ENCODE measurements at places on chromosomes 16 and 17. TPM values are rescaled to one million over a fixed set of nuclear protein-coding genes. Genes with fewer than 3 reads are reported as not detected.

The ZNF276 gene
- 42.9 TPM for total RNA-seq

The SSTR5 gene
- not detected for total RNA-seq

The PRKCB gene
- 5.3 TPM for total RNA-seq

The CNTD1 gene
- not detected for total RNA-seq

The KRT14 gene
- 3.0 TPM for total RNA-seq

The KCNJ2 gene
- total RNA-seq: 5.4 TPM

The NPIPA5 gene
- total RNA-seq: 12.1 TPM

The PARD6A gene
- total RNA-seq: 5.6 TPM

The CHMP1A gene
- 78.1 TPM for total RNA-seq

DNA sequence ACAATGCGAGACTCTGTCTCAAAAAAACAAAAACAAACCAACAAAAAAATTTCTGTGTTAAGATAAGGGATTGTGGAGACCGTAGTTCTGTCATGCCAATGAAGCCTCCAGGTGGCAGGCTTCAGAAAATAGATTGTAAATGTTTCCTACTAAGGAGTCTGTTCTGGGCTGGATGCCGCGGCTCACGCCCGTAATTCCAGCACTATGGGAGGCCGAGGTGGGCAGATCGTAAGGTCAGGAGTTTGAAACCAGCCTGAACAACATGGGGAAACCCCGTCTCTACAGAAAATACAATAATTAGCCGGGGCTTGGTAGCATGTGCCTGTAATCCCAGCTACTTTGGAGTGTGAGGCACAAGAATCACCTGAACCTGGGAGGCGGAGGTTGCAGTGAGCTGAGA is 4.4 kb upstream of the SNX29 start:
- DNase-seq: no peak

DNA sequence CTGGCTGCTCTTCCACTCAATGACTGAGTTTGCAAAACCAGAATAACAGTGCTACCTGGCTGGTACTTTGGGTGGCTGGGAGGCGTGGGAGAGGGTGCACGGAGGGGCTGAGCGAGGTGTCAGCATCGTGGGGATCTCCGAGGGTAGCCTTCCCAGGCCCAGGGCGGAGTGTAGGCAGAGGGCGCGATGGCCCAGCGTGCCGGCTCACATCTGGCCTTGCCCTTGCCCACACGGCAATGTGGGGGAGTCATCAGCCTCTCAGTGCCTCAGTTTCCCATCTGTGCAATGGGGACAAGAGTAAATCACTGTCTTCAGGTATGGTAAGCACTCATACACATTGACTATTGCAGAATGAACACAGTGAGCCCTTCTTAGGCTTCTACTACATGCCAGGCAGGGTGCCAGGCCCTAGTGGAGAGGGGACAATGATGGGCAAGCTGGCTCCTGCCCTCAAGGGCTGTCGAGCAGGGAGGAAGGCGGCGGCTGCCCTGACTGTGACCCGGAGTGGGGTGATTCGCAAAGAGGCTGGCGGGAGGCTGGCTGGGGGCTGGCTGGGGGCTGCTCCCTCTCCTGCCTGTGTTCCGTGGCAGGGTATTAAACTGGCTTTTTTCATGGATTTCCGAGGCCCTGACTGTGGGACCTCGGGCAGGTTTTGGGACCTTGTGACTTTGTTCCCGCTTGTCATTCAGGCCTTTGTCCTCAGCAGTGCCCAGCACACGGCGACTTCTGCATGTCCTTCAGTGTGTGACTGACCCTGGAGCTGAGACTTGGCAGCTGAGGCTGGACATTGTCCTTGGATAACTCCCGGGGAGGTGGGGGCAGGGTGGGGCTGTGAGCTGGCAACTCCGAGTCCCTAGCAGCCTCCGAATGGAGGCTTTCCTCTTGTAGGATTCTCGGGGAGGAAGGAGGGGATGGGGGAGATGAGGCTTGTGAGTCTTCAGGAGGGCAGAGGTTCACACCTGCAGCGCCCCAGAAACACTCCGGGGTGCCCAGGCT is 243.1 kb downstream of the SEC14L1 start:
- DNase-seq: no peak

- DNase-seq: no peak
Measured at GRCh38 chr16:3774156-3774767, 56.9 kb upstream of the TRAP1 start.

- no peak for DNase-seq
Measured at GRCh38 chr17:49776551-49777300, 11.8 kb upstream of the KAT7 start.

- DNase-seq: no peak
Measured at GRCh38 chr16:53953336-53953735, 249.4 kb downstream of the FTO start.

- DNase-seq: no peak
Measured at GRCh38 chr17:65220732-65221131, 83.6 kb downstream of the RGS9 start.

DNA sequence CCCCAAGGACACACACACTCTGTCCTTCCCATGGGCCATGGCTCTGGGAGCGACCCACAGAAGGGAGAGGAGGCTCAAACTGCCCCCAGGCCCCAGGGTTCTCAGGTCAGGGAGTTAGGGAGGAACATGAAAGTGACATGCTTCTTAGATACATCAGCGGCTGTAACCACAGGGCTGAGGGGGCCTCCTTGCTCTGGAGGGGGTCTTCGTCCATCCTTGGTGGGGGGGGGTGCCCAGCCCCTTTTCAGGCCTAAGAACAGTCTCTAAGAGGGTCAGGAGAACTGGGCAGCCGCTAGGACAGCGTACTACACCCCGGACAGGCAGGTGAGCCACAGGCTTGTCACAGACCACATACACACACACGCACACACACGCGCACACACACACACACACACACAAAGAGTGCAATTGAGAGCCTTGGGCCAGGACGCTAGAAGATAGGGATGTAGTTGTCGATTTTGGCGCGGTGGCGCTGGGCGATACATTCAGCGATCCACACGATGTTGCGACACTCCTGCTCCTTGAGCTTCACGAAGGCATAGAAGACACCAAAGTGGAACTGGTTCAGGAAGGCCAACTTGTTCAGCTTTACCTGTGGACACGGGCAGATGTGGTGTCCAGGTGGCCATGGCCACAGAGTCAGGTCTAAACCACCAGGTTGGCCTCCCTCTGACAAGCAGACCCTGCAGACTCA is 7.3 kb downstream of the HSD11B2 start:
- no peak for DNase-seq

GRCh38 chr17:82937411-82938371 is 97.9 kb upstream of the ZNF750 start:
- DNase-seq: peak; percentile 16

- no peak for DNase-seq
Measured at GRCh38 chr16:4345836-4346781, 5.0 kb downstream of the PAM16 start.

DNA sequence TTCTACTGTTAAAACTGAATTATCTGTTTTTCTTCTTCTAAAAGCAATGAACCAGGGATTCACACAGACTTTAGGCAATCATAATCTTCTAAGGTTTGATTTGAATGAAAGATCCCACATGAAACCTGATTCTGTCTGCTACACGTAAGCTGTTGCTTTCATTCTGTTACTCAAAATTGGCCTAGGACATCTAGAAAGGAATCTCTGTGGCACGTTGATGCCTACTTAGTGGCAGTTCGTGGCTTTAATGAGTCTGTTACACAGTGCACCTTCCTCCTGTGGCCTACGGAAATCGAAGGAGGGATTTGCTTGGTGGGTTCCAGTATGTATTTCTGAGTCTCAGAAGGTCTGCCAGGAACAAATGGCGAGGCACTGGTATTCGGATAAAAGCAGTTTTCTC is 489.4 kb upstream of the HSBP1 start:
- DNase-seq: no peak

- no peak for DNase-seq
Measured at GRCh38 chr16:47504599-47504998, 43.5 kb downstream of the PHKB start.

GRCh38 chr17:48734333-48735061 is 5.9 kb upstream of the HOXB13 start:
- no peak for DNase-seq

GRCh38 chr16:11107780-11108465 is 148.1 kb downstream of the SOCS1 start:
- DNase-seq: no peak

- no peak for DNase-seq
Measured at GRCh38 chr16:77408607-77409006, 26.2 kb downstream of the ADAMTS18 start.

GRCh38 chr16:60295451-60295850 is 1561.3 kb upstream of the GOT2 start:
- DNase-seq: no peak

DNA sequence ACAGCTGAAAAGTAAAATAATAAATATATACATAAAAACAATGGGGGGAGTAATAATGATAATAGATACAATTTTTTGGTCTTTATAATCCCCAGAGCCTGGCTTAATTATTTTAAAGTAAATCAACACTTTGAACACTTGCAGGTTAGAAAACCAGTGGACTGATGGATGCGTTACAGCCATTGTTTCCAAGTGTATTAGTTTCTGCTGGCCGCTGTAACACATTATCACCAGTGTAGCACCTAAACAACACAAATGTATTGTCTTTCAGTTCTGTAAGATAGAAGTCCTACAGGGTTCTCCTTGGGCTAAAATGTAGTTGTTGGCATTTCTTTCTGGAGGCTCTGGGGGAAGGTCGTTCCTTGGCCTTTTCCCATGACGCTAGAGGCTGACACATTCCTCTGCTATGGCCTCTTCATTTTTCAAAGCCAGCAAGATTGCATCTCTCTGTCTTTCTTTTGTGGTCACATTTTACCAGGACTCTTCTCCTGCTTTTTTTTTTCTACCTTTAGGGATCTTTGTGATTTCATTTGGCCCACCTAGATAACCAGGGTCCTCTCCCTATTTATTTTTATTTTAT is 116.8 kb downstream of the WWOX start:
- no peak for DNase-seq

DNA sequence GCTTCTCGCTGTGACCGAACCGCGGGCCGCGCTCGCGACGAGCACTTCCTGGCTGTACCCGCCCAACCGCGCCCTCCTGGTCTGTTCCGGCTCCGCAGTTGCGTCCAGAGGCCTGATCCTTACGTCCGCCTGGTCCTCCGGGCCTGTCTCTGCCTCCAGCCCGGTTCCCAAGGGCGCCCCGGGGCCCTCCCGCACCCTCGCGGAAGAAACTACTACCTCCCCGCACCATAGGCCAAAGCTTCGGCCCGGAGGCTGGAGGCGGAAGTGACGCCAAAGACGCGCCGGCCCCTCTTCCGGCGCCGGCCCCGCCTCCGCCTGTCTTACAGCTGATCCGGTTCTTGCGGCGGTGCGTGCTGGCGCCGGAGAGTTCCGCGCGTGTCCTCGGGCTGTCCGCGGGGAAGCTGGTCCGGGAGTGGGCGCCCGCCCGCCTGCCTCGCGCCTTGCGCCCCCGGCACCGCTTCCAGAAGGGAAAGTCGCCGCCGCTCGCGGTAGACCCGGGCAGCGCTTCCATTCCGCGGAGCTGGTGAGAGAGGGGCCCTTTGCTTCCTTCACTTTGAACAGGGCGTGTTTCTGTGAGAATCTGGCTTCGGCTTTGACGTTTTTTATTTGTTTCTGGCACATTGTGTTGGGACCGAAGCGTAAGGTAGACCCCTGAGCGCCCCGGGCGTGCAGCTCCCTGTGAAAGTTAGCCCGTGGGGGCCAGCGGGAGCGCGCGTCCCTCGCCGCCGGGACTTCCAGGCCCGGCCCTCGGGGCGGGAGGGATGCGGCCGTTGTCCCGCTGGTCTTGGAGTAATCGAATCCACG is at the start of gene ZNF778:
Gene ZNF778 (plus strand): TSS at position 316 of the 804 bp plus-strand sequence. CDS start 3,425 bp downstream, outside the sequence.
- peak; percentile 38 for DNase-seq

DNA sequence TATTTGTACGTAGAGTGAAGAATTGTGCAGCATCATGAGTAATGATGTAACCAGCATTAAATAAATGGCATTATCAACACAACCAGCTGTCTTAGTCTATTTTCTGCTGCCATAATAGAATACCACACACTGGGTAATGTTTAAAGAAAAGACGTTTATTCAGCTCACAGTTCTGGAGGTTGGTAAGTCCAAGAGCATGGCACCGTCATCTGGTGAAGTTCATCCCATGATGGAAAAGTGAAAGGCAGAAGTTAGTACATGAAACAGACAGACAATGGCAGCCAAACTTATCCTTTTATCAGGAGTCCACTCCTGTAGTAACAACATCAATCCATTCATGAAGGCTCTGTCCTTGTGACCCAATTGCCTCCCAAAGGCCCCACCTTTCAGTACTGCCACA is 6.3 kb upstream of the GOSR2 start:
- DNase-seq: no peak

- no peak for DNase-seq
Measured at GRCh38 chr17:8490256-8491023, 54.8 kb downstream of the NDEL1 start.

DNA sequence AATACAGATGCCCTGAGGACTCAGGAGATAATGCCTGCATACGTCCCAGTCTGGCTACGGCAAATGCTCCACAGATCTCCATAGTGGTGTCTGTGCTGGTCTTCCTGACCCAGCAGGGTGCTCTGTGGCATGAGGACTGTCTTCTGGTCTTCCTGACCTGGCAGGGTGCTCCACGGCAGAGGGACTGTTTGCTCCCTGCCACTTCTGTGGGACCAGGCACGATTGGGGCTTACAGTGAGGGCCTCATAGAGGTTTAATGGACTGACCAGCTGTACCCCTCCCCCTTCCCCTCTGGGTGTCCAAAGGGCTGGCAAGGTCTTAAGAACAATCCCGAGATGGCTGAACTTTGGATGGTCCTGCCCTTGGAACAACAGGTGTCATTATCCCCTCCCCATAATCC is 123.1 kb downstream of the C16orf78 start:
- no peak for DNase-seq

GRCh38 chr17:20235747-20236146 is 226.6 kb downstream of the SPECC1 start:
- DNase-seq: no peak

DNA sequence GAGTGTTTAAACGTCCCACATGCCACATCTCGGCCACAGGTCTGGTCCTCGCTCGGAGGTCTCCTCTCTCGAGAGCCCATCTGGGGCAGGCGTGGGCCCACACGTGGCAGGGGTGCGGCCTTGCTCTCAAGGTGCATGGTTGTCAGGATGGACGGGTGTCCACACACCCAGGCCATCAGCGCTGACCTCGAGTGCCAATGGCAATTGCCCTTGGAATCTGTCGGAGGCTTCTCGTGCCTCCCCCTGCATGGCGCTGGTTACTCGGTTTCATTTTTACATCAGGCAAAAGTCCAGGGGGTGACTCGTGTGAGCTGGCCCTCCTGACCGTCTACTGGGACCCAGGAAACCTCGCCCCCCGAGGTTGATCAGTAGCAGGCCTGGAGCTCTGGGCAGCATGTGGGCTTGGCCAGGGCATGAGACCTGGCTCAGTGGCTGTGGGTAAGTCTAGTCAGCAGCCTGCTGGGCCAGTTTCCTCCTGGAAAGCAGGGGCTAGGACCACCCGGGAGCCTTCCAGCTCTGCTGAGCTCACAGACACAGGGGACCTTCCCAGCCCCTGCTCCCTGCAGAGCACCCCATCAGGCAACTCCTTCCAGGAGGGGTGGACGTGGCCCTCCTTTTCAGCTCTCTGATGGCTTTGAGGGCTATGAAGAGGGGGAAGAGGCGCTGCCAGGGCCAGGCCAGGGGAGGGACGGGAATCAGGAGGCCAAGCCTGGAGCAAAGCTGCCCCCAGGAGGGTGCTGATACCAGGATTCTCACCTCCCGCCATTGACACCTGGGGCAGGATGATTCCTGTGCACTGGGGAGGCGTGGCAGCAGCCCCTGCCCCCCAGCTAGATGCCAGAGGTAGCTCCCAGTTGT is 3.7 kb upstream of the ZNF469 start:
- DNase-seq: no peak

Data from omental fat pad (tissue), 4 donors.